ENCODE measurements at places on chromosomes 16 and 17.

GRCh38 chr17:61451538-61452300 lies 503 bp upstream of the TBX4 start:
- no peak for DNase-seq

DNA sequence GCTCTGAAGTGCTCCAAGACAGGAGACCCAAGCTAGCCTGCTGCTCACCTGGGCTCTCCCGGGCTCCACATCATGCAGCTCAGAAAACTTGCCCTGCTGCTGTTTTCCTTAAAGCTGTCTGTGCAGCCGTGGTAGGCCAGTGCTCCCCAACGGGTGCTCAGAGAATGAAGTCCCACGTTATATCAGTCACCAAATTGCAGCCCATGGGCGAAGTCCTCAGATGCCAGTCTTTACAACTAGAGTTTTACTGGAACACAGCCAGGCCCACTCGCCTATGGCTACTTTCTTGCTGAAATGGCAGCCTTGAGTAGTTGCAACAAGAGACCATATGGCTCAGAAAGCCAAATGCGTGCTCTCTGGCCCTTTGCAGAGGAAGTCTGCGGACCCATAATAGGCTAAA lies 6.3 kb downstream of the CREBBP start:
- DNase-seq: no peak

GRCh38 chr17:74736513-74737298 lies at the start of gene RAB37:
RAB37 (plus strand) TSS chr17:74737256; CDS start chr17:74737273, 17 bp downstream.
- peak; percentile 56 for DNase-seq

GRCh38 chr17:35372846-35373533 lies 431 bp downstream of the SLFN11 start:
- DNase-seq: no peak

DNA sequence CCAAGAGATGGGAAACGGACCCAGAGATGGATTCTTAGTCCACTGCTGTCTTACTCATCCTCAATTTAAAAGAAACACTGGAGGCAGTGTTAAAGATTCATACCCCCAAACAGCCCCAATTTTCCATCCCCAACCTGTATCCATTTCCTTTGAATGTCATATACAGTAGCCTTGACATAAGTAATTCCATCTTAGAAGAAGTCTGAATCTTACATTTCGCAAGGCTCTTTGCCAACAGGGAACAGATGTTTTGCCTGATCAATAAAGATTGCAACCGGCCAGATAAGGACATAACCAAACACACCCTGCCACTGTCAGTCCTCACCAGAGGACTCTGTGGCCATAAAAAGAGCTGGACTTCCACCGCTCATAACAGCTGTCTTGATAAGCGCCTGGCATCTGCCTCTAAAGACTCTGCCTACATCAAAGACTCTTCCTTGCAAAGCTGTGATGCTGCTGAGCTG lies 59.0 kb upstream of the MED9 start:
- no peak for DNase-seq

DNA sequence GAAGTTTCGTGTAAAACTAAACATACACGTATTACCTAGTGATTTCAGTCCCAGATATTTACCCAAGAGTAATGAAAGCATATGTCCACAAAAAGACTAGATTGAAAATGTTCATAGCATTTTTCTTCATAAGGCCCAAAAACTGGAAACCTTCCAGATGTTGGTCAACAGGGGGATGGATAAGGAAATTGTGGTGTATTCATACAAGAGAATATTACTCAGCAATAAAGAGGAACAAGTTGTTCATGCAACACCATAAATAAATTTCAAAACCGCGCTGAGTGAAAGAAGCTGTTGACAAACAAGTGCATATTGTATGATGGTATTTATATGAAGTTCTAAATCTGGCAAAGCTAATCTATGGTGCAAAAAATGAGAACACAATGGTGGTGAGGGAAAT lies 54.1 kb upstream of the NFAT5 start:
- DNase-seq: no peak

GRCh38 chr17:82287868-82288801 lies 14.6 kb upstream of the CSNK1D start:
- DNase-seq: no peak

- DNase-seq: no peak
Measured at GRCh38 chr17:31695456-31696090, 163.5 kb downstream of the COPRS start.

DNA sequence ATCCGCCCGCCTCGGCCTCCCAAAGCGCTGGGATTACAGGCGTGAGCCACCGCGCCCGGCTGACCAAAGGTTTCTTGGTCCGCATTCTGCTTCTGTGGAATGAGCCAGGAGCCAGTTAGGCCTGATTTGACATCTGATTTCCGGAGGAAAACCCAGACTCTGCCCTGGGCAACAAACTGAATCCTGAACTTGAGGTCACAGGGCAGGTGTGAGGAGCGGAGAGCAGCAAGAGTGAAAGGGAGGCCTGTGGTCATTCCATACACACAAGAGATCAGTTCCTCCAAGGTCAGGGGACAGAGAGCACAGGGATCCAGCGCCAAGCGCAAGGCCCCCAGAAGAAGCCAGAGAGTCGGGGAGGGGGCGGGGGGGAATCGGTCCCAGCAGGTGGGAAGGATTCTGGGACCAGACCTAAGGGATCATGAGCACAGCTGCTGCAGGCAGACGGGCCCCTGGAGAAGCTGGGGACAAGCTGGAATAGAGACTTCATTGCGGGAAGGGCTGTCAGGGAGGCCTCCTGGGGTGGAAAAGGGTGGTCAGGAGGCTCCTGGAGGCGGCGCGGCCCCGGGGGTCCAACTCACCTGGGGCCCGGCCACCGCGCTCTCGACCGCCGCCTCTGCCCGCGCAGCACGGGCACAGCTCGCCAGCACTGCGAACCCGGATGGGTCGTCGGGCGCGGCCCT lies 436 bp downstream of the SHPK start:
- DNase-seq: no peak

GRCh38 chr17:4130715-4131114 lies 12.1 kb downstream of the ZZEF1 start:
- DNase-seq: no peak

DNA sequence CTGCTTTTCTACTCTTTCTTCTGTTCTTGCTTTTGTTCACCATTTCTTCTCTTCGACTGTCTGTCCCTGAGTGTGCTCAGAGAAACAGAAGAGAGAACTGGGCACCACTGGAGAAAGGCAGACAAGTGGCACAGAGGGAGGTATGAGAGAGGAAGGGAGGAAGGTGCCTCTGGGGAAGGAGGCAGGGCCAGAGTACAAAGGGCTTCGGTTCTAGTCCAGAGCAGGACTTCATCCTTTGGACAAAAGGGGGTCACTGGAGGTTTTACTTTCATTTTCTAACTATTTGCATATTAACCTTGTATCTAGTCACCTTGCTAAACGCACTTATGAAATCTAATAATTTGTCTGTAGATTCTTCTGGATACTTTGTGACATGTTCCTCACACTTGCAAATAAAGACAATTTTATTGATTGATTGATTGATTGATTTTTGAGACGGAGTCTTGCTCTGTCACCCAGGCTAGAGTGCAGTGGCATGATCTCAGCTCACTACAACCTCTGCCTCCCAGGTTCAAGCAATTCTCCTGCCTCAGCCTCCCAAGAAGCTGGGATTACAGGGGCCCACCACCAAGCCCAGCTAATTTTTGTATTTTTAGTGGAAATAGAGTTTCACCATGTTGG lies 13.5 kb downstream of the ITGB4 start:
- no peak for DNase-seq

DNA sequence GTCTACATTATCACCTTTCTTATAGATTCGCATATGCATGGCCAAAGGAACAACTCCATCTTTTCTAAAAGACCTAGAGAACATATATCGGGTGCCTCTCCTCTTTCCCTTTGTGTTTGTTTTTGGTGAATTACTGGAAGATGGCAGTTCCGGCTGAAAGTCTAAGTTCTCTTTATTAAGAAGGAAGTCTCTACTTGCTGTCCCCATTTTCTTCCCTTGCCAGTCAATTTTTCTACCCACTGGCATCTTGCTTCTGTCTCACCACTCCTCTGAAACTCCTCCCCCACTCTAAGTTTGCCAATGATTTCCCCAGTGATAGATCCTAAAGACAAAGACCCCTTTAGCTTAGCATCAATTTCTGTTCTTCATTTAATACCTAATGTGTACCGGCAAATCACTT lies 93.9 kb upstream of the CORO6 start:
- DNase-seq: no peak

All from progenitor cell of endocrine pancreas (in vitro differentiated cells).